ENCODE measurements at places on chromosomes 5 and 9. TPM values are rescaled to one million over a fixed set of nuclear protein-coding genes. Genes with fewer than 3 reads are reported as not detected.

Gene EPB41L4A
- total RNA-seq: 17.2 TPM

Gene NR5A1
- not detected for total RNA-seq

Gene SLC6A18
- total RNA-seq: not detected

Gene CYLC2
- total RNA-seq: not detected

Gene FBP2
- total RNA-seq: not detected

Gene SEMA5A
- 1.6 TPM for total RNA-seq

Gene KLHL3
- total RNA-seq: 1.1 TPM

All from epithelial cell of proximal tubule (primary cell).